ENCODE measurements at places on chromosomes 6 and 20.

- DNase-seq = no peak
Observed at GRCh38 chr20:38342713-38343310, 3.5 kb upstream of the LBP start.

- DNase-seq = no peak
Observed at GRCh38 chr20:62914970-62915457, 11.3 kb downstream of the DIDO1 start.

- no peak for DNase-seq
Observed at GRCh38 chr6:151109869-151110575, 129.7 kb upstream of the AKAP12 start.

DNA sequence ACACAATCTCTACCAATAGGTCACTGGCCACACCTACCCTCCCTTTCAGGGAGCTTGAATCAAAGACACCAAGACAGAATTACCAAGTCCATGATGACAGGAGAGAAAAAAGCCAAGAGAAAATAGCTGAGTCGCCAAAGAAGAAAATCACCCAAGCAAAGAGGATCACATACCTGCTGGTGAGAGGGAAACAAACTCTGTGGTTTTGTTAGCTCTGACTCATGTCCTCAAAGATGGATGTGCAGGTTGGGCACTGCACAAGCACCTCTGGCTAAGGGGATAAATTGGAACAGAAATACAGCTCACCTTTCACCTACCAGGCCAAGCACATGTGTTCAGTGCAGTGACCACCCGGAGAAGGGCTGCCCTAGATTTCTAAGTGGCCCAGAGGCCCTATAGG, 114.8 kb downstream of the TFAP2A start:
- DNase-seq = no peak

DNA sequence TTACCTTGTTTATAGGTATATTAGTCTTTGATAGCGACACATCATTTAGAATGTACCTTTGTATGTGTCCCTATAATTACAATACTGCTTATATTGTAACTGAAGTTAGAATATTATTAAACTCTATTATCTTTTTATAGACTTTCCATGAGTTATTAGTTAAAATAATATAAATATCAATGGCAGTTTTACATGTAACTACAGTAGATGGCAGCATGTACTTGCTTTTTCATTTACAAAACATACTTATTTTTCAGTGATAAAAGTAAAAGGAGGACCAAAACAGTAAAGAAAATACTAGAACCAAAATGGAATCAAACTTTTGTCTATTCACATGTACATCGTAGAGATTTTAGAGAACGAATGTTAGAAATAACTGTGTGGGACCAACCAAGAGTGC, 364.3 kb downstream of the RIMS1 start:
- no peak for DNase-seq

Measured in thoracic aorta (tissue), 2 donors.